ENCODE measurements at places on chromosomes 5 and 9.

DNA sequence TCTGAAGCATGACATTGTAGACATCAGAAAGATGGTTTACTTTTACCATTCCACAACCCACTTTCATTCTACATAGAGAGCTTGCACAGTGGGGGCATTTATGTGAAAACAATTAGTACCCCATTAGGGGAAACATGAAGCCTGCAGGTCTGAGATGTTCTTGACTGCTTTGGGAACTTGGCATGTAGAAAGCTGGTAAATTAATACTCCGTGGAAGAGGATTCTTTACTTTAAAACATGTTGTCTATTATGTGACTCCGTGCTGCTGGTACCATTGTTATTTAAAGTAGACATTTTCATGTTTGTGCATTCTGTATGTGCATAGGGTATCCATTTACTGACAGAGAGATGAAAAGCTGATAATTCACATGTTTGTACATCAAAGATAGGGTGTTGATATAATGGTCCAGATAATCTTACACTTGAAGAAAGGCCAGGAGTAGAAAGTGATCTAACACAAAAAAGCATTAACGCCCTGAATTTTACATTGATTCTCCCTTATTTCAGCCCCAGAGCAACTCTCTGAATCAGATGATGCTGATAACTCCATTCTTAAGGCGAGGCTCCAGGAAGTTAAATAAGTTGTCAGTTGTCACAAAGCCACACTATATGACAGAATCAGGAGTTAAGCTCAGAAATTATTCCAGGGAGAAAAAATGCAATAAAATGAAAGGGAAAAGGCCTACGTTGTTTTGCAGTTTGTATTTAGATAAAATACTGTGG lies 50.1 kb upstream of the CD180 start:
- DNase-seq, result no peak

GRCh38 chr9:89929673-89930480 lies 325.1 kb downstream of the GADD45G start:
- no peak for DNase-seq

DNA sequence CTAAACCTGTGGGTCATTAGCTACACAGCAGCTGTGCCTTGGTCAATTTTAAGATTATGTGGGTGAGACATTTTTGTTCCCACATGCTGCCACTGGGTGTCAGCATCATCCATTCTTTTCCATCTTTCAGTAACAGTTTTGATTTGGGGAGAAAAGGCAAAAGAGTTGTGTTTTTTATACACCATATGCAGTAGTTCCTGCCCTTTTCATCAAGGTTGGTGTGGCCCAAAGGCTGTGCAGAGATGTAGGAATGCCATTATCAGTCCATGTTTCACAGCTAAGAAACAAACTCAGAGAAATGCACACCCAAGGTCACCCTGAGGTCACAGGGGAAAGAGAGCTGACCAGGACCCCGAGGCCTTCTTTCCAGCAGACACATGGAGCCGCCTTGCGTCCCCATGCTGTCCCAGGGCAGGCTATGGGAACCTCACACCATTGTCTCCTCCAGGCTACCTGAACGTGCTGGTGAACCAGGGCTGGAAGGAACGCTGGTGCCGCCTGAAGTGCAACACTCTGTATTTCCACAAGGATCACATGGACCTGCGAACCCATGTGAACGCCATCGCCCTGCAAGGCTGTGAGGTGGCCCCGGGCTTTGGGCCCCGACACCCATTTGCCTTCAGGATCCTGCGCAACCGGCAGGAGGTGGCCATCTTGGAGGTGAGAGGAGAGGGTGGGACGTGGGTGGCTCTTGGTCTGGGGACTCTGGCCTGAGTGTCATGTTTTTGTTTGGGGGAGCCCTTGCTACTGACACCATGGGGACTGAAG lies 27.8 kb upstream of the GRPEL2 start:
- peak; percentile 74 for DNase-seq

DNA sequence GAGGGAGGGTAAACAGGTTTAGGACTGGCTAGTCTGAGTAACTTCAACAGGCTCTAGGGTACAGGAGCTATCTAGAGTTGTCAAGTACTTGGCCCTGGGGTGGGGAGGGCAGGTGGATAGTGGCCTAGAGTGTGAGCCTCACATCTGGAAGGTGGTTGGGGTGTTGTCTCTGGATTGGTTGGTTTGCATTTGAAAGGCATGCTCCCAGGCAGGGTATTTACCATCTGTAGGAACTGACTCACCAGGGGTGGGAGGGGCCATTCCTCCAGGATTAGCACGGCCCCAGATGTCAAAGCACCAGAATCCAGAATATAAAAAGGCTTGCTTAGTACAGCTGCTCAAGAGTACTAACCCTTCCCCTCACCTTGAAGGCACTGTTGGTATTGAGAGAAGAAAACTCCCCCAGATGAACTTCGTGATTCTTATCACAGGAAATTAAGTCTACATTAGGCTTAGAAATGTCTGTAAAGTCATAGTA lies 193.3 kb downstream of the NTRK2 start:
- no peak for DNase-seq
